ENCODE measurements at places on chromosomes 5 and 9.

- H3K36me3 ChIP-seq: no peaks in the 10 kb centered on the region
- no peaks in the 10 kb centered on the region for H3K27me3 ChIP-seq
Measured at GRCh38 chr5:129977810-129978209, 73.5 kb downstream of the CHSY3 start.

- no peaks in the 10 kb centered on the region for H3K27me3 ChIP-seq
- peaks cover 65% of the 10 kb centered on the region for H3K36me3 ChIP-seq
- H3K4me1 ChIP-seq: peaks cover 52% of the 10 kb centered on the region
- H3K27ac ChIP-seq: peak overlapping the region; percentile 68
Measured at GRCh38 chr9:129929496-129930125, 94.4 kb downstream of the USP20 start.

- H3K36me3 ChIP-seq: no peaks in the 10 kb centered on the region
- peaks cover 2% of the 10 kb centered on the region for H3K4me1 ChIP-seq
- no peak overlapping the region for H3K27ac ChIP-seq
- no peak overlapping the region for H3K4me3 ChIP-seq
Measured at GRCh38 chr9:117416856-117417255, 2.0 kb upstream of the ASTN2 start.

DNA sequence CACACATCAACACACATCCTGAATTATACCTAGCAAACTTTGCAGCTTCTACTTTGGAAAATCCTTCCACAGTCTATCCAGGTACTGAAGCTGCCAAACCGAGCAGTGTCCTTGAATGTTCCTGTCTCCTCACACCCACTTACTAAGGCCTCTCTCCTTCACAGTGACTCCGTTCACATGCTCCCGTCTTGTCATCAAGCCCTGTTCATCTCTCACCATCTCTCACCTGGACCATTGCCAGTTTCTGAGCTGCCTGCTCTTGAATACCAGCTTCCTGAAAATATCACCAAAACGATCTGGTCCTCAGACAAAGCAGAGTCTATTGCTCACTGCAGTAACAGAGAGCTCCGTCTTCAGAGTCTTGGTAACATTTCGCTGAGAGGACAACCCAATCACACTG is 57.4 kb downstream of the GCNT1 start:
- DNase-seq: no peak
- H3K27ac ChIP-seq: no peak overlapping the region
- H3K36me3 ChIP-seq: no peaks in the 10 kb centered on the region
- no peaks in the 10 kb centered on the region for H3K27me3 ChIP-seq
- peaks cover 15% of the 10 kb centered on the region for H3K4me1 ChIP-seq

DNA sequence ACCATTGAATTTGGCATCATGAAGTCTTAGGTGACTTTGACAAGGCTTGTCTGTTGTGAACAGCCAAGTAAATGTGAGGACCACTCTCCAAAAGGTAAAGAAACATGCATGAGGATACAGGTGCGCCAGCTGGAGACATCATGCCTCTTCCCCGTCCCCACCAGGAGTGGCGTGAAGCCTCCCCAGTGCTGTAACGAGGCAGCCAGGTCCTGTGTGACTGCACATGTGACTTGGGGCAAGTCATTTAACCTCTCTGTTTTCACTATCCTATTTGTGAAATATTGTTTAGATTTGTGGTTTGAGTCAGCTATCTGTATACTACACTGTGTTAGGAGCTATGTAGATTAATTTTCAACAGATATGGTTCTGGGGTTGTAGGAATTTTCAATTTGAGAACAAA is 65.0 kb downstream of the DOCK8 start:
- H3K27me3 ChIP-seq: no peaks in the 10 kb centered on the region
- no peak for DNase-seq

DNA sequence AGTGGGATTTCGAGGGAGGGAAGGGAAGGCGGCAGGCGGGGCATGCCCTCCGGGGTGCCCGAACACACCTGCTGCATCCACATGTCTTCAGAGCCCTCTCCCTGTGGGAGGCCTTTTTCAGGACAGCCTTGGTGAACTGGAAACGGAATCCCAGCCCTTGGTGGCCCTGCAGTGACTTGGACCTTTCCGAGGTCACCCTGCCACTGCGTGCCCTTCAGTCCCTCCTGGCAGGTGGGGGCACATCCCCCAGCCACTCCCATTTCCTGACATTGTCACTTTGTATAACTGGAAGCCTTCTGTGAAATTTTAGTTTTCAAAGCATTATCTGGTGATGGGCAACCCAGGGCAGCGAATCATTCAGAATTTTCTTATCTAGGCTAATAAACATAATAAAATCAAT is 11.0 kb upstream of the AHRR start:
- DNase-seq: no peak
- H3K36me3 ChIP-seq: peaks cover 20% of the 10 kb centered on the region
- no peak overlapping the region for H3K27ac ChIP-seq

DNA sequence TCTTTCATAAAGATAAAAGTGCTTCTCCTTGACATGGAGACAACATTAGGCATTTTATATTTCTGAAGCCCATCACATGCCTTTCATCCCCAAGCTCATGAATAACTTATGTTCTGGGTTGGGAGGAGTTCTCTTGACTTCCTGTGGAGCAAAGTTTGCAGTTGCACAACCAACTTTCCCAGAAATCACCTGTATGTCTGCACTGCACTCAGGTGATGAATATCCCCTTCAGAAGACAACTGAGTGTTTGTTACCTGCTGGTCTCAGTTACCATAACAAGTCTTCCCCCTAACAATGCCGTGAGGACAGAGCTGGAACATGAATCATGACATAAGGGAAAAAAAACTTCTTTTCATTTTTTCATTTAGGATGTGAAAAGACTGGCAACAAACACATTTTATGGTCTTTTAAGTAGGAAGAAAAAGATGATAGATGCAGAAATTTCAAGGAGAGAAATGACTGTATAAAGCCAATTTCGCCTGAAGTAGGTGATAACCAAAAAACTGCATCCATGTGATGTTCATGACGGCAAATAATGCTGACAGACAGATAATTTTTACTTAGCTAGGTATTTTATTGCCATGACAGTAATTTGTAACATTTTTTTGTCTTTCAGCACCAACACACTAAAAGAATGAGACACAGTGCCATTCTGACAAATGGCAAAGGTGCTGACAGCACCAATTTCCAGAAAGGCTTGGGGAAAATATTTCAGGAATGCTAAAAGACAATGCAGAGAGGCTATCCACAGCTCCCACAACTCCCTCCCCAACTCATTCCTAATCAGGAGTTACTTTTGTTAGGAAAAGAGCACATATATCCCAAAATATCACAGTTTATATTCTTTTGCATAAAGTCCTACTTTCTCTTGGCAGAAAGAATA is 656.3 kb downstream of the PRELID2 start:
- no peaks in the 10 kb centered on the region for H3K36me3 ChIP-seq
- H3K4me3 ChIP-seq: no peak overlapping the region
- no peak overlapping the region for H3K27ac ChIP-seq
- H3K4me1 ChIP-seq: no peaks in the 10 kb centered on the region

Data from activated naive CD8-positive, alpha-beta T cell treated with anti-CD3 and anti-CD28 coated beads, Interleukin-2, amount 50 U/mL, for 24 hours (primary cell).